ENCODE measurements at places on chromosomes 1 and 21. TPM values are rescaled to one million over a fixed set of nuclear protein-coding genes. Genes with fewer than 3 reads are reported as not detected.

GIPC2 gene
- total RNA-seq = 30.9 TPM

CCDC190 gene
- 2.3 TPM for total RNA-seq

FAM163A gene
- total RNA-seq = not detected

ZNF593OS gene
- total RNA-seq = not detected

ZBTB18 gene
- 26.3 TPM for total RNA-seq

SPATA21 gene
- under 0.01 TPM for total RNA-seq

MROH7 gene
- under 0.01 TPM for total RNA-seq

MYBPH gene
- total RNA-seq = not detected

CACHD1 gene
- 5.7 TPM for total RNA-seq

CENPL gene
- 35.8 TPM for total RNA-seq

B3GALT6 gene
- 20.5 TPM for total RNA-seq

SH3D21 gene
- total RNA-seq = 2.8 TPM

RNF186 gene
- total RNA-seq = not detected

PSEN2 gene
- 19.8 TPM for total RNA-seq

CELF3 gene
- total RNA-seq = not detected

ELOA gene
- 60.9 TPM for total RNA-seq

HUNK gene
- under 0.01 TPM for total RNA-seq

IFNLR1 gene
- not detected for total RNA-seq

TFF3 gene
- total RNA-seq = not detected

ORC1 gene
- total RNA-seq = 19.2 TPM

KCNE2 gene
- not detected for total RNA-seq

CNIH3 gene
- total RNA-seq = 0.72 TPM

UBE2U gene
- not detected for total RNA-seq

GPR3 gene
- total RNA-seq = 2.1 TPM

RIIAD1 gene
- not detected for total RNA-seq

MAP7D1 gene
- 164 TPM for total RNA-seq

CD53 gene
- total RNA-seq = not detected

STPG1 gene
- total RNA-seq = 8.5 TPM

CD2 gene
- total RNA-seq = not detected

PROK1 gene
- not detected for total RNA-seq

LORICRIN gene
- not detected for total RNA-seq

OR10X1 gene
- total RNA-seq = not detected

USH2A gene
- not detected for total RNA-seq

INTS7 gene
- total RNA-seq = 27.8 TPM

RHD gene
- total RNA-seq = not detected

SLC2A5 gene
- not detected for total RNA-seq

CYP4A22 gene
- 0.07 TPM for total RNA-seq

COL16A1 gene
- 0.93 TPM for total RNA-seq

EVA1C gene
- total RNA-seq = 34.9 TPM

OR2T33 gene
- not detected for total RNA-seq

ADCY10 gene
- total RNA-seq = 0.07 TPM

OSCP1 gene
- 2.7 TPM for total RNA-seq

SLC6A9 gene
- total RNA-seq = 0.86 TPM

LZIC gene
- 47.2 TPM for total RNA-seq

FMO3 gene
- total RNA-seq = not detected

BRINP3 gene
- total RNA-seq = not detected

CSF1 gene
- 11.4 TPM for total RNA-seq

KISS1 gene
- total RNA-seq = not detected

CHAF1B gene
- 8.2 TPM for total RNA-seq

REG4 gene
- not detected for total RNA-seq

LRRN2 gene
- not detected for total RNA-seq

MEF2D gene
- 18.1 TPM for total RNA-seq

PRAMEF27 gene
- total RNA-seq = not detected

TMEM200B gene
- total RNA-seq = 0.66 TPM

IKBKE gene
- 15.2 TPM for total RNA-seq

ADAM30 gene
- not detected for total RNA-seq

ZNF124 gene
- 55.5 TPM for total RNA-seq

C1orf74 gene
- total RNA-seq = 3.2 TPM

Measured in thoracic aorta endothelial cell (primary cell).